ENCODE measurements at places on chromosomes 2 and 18.
A peak's percentile ranks its signal among the peaks of the same experiment; 100 is the strongest.

- no peak for DNase-seq
Measured at GRCh38 chr2:173056705-173057364, 18.8 kb upstream of the MAP3K20 start.

- DNase-seq: no peak
Measured at GRCh38 chr2:9166579-9167377, 39.8 kb upstream of the ASAP2 start.

GRCh38 chr2:222299906-222300725 lies 1.3 kb upstream of the PAX3 start:
- no peak for DNase-seq

DNA sequence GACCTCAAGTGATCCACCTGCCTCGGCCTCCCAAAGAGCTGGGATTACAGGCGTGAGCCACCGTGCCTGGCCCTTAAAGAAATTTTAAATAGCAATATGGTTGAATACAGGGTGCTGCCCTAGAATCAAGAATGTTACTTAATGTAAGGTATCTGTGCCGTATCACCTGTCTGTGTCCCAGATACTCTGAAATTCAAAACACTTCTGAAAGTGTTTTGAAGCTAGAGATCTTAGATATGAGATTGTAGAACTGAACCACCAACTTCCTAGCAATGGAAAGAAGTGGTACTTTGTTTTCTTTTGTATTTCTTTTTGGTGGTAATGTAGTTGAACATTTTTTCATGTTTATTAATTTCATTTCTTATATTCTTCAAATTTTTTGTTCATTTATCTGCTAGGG lies 13.0 kb downstream of the PTPN4 start:
- no peak for DNase-seq

DNA sequence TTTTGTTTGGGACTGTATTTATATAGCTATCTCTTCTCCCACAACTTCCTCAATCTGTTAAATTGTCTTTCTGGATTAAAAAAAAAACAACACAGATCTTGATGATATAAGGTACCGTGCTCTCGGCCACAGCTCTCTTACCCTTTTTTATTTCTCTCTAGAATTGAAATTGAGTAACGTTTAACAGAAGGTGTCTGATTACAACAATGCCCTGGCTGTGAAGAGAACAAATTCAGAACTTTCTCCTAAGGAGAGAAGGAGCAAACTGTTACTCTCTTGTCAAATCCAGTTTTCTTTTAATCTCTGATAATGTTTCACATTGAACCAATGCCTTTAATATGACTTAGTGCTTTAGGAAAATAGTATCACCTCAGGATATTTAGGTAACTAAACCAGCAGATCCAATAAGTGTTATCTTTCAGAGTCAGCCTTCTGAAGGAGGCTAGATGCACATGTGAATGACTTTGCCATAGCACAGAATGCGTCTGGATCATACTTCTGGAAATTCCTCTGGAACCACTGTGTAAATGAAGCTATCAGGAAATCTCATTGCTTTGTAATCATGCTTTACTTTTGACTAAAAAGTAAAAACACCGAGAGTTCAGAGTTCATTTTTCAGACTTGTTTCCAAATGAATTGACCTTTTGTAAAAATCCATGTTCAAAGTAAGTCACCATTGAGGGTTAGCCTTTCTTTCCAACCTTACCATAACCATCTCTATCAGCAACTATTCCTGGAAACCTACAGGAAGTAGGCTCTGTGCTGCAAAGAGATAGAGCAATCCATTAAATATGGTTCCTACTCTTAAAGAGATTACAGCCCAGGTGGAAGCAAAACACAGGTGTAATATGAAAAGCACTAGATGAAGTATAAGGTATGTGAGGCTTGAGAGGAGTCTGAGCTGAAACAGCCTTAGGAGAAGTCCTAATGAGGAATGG lies 147.0 kb upstream of the OSR1 start:
- no peak for DNase-seq

GRCh38 chr2:182852090-182852489 lies 14.3 kb downstream of the FRZB start:
- peak; percentile 71 for DNase-seq

DNA sequence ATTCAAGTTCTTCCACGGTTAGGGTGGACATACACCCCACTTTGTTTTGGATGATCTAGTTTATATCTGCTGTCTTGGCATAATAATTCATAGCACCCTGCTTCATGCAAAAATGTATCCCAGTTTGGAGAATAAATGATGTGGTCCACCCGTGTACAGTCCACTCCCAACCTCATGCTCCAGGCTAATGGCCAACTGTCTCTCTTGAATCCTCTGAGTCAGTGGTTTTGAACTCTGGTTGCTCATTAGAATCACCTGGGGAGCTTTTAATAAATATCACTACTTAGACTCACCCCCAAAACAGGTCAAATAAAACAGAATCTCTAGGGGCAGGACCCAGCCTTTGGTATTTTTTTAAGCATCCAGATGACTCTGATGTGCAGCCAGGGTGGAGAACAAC lies 78.5 kb downstream of the SDC1 start:
- DNase-seq: no peak

DNA sequence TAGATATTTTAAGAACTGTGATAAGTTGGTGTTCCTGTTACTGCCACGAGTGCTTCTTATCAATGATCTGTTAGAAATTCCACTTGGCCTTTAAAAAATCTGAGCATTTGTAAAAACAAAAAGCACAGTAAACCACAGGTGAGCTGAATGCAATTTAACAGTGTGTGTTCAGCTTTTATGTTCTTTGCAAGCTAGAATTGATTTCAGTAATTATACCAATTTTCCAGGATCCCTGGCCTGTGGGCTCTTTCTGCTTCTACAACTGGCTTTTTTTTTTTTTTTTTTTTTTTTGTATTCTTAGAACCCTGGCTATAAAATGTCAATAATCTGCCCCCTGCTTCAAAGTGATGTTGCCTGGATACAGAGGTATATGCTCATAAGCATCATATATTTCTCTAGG lies 548.5 kb upstream of the SLC8A1 start:
- no peak for DNase-seq

GRCh38 chr2:18346874-18347273 lies 213.6 kb downstream of the RDH14 start:
- DNase-seq: no peak

- no peak for DNase-seq
Measured at GRCh38 chr18:62759704-62760402, 44.5 kb downstream of the PHLPP1 start.

DNA sequence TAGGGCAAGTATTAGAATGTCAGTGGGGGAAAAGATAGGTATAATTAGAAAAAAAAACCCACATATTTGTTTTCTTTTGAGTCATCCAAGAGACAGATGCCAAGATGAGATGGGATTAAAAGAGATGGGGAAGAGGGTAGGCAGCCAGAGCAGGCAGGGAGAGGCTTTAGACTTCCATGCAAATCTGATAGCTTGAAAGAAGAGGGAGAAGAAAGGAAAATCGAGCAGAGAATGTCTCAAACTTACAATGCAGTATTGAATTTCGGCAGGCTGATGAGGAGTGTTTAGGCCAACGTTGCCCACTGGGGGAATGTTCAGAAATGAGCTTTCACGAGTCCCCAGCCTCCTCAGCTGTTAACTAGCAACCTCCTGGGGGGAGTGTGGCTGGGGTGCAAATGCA lies 91.3 kb downstream of the SPATS2L start:
- DNase-seq: peak; percentile 14

DNA sequence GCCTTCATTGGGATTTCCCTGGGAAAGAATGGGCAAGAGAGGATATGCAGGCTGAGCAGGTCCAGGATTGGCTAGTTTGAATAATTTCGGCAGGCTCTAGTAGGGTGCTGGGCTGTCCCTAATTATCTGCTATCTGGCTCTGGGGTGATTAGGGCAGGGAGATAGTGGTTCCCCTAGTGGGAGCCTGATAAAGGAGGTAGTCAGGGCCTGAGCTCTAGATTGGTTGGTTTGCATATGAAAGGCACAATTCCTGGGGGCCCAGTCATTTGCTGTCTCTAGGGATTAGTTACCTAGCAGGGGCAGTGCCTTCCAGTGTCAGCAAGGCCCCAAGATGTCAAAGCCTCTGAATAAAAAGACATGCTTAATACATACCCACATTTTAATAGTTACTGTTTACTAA lies 690.1 kb upstream of the KLHL29 start:
- DNase-seq: no peak

Measured in NCI-H2171 treated with DMSO at 0.1 percent for 48 hours (cell line).